ENCODE measurements at places on chromosomes 5 and 9.

- no peak for DNase-seq
Observed at GRCh38 chr9:34458959-34459340, 345 bp downstream of the DNAI1 start.

GRCh38 chr5:12284604-12285003 lies 380.4 kb upstream of the CTNND2 start:
- no peak for DNase-seq

DNA sequence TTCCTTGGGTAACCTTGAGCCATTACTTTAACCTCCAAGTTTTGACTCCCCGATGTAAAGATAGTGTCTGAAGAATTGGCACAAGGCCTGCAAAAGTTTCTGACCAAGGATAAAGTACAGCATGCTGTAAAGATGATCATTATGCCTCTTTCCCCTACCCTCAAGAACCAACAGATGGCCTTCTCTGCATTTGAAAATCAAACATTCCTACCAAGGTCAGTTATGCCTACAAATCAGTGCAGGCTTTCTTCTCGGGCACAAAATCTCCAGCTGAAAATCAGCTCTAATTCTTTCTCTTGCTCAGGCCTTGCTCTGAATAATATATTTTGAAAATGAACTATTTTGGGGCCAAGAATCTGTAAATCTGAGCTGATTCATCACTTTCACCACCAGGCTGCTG lies 59.7 kb downstream of the PPP2R2B start:
- no peak for DNase-seq

- DNase-seq, result no peak
Observed at GRCh38 chr5:6734781-6735180, 21.5 kb downstream of the TENT4A start.

- DNase-seq, result no peak
Observed at GRCh38 chr5:123454259-123454911, 31.2 kb upstream of the CEP120 start.

GRCh38 chr5:154273028-154273617 lies 82.6 kb downstream of the GALNT10 start:
- no peak for DNase-seq

GRCh38 chr5:83608122-83608521 lies 112.5 kb downstream of the HAPLN1 start:
- no peak for DNase-seq

GRCh38 chr5:106545325-106545724 lies 1125.4 kb downstream of the EFNA5 start:
- DNase-seq, result no peak

GRCh38 chr5:103410172-103410571 lies 151.6 kb downstream of the MACIR start:
- DNase-seq, result no peak

DNA sequence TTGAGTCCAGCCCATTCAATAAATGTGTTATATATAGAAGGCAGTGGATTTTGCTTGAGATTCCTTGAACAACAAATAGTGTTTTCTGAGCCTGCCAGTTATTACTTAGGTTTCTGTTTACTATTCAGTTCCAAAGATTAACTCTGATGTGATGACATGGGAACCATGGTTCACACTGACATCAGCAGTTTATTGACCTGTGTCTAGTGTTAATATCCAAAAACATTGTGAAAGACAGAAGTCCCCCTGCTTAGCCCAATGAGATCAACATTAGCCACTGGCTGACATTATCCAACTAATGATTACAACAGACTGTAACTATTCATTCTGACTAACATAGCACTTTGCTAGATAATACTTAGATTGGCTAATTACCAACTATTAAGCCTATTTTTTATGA lies 14.9 kb downstream of the APBA1 start:
- DNase-seq, result no peak

DNA sequence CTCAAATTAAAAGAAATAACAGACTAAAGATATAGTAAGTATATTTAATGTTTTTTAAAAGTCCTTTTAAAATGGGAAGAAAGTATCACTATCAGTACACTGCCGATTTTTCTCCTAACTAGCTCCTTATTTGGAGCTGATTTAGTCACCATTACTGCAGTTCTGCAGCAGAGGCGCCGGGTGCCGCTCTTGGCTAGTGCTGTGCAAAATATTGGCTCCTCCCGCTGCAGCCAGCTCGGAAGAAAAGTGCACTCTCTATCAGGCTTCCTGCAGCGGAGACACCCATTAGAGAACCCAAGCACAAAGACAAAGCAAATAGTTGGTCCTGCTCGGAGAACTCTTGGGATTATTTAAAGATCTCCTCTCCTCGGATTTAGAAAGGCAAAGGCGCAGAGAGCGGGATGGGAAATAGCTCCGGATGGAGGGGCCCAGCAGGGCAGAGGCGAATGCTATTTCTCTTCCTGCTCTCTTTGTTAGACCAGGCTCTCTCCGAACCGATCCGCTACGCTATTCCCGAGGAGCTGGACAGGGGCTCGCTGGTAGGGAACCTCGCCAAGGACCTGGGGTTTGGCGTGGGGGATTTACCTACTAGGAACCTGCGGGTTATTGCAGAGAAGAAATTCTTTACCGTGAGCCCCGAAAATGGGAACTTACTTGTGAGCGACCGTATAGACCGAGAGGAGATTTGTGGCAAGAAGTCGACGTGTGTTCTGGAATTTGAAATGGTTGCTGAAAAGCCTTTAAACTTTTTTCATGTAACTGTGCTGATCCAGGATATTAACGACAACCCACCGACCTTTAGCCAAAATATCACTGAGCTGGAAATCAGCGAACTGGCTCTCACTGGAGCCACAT lies at the start of gene PCDHGB3:
Gene PCDHGB3, plus strand, starts transcription at position 249 of the 855 bp plus-strand sequence. Its CDS starts 153 bp downstream, at position 402.
- DNase-seq, result no peak

GRCh38 chr5:128038643-128039042 lies 44.9 kb upstream of the SLC12A2 start:
- no peak for DNase-seq

All from AG09309 (cell line).